Activated CD8-positive, alpha-beta memory T cell treated with anti-CD3 and anti-CD28 coated beads for 1 hour (primary cell): ENCODE measurements at places on chromosomes 5 and 9.

DNA sequence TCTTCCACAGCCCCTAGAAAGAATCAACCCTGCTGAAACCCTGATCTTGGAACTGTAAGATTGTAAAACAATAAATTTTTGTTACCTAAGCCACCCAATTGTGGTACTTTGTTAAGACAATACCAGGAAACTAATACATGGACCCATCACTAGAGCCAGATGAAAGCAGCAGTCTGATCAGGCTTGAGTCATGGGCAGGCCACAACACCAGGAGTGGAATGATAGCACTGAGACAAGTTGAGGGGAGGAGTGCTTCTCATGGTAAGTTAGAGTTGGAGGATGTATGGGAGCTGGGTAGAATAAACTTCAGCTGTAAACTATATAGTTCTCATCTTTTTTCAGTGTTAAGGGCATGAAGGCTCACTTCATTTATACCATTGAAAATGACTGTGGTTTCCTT lies 164.4 kb upstream of the OR13F1 start:
- DNase-seq: no peak

DNA sequence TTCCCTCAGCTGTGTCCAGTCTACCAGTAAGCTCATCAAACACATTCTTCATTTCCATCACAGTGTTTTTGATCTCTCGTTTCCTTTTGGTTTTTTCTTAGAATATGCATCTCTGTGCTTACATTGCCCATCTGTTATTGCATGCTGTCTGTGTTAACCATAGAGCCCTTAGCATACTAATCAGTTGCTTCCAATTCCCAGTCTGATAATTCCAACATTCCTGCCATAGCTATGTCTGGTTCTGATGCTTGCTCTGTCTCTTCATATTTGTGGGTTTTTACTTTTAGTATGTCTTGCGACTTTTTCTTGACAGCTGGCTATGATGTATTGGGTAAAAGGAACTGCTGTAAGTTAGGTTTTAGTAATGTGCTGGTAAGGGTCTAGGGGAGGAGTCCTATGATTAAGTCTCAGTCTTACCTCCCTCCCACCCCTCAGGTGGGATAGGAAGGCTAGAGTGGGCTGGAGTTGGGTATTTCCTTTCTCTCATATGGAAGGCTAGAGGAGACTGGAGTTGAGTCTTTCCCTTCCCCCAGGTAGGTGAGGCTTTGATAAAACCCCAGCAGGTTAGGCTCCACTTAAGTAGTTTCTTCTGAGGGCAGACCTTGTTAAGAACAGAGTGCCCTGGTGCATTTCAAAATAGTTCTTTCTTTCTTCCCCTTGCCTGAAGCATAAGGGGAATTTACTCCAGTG lies 99.1 kb upstream of the RASGRF2 start:
- DNase-seq: no peak

DNA sequence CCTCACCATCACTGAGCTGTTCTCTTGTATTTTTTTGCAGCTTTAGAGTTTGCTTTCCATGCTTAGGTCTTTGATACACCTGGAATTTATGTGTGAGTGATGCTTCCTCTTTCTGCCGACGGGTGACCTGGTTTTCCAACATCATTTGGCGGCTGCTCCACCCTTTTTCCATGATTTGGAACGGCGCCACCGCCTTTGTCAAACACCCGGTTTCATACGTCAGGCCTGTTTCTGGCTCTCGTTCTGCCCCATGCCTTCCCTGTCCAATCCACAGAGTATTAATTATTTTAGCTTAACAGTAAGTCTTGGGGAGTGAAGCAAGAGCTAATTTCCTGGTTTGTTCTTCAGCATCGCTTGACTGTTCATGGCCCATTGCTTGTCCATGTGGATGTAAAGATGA lies 30.2 kb downstream of the CACNA1B start:
- no peak for DNase-seq

DNA sequence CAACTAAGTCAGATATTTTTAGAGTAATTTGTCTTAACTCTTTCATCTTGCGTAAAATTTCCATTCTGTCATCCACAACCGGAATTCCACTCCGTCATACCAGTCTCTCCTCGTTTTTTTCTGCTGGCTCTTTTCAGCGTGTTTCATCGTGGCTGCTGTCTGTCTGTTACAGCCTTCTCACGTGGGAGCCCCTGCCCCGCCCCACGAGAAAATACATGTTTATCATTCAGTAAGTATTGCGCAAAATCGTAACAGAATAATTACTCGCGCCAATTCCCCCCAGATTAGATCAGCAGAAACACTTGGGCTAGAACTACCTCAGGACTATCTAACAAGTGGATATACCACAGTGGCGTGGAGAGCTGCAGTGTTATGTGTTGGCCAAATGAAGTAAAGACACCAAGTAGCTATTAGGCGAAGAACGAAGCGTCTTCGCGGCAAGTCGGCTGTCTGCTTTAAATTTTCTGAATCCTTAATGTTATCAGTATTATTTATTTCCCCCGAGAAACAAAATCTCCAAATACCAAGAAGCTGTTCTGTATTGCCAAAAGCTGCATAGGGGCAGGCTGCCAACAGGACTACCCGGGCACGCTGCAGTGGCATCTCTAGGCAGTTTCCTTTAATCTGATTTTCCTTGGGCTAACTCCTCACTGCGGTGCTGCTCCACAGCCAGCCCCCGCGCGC lies 566 bp upstream of the FOCAD start:
- peak; percentile 17 for DNase-seq

DNA sequence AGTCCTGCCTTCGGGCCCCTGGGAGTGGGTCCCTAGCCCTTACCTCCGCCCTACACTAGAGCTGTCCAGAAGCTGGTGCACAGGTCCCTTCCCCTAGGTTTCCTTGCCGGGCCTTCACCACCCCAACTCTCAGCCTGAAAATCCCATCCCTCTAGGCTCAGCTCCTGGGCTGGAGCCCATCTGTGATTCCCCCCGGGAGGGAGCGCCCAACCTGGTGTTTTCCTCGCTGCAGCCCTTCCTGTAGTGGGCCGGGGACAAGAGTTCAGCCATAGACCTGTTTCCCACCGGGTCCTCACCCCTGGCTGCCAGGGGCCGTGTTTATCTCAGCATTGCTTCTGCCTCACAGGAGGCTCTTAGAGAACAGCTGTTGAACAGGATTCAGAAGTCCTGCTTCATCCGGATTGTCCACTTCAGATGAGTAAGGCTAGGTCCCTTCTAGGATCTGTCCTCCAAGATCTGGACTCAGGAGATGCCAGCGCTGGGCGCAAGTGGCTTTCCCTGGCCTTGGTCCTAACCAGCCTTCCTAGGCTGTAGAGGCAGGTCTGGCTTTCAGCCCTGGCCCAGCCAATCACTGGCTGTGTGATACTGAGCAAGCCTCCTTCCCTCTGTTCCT lies 965 bp downstream of the GLIPR2 start:
- no peak for DNase-seq

DNA sequence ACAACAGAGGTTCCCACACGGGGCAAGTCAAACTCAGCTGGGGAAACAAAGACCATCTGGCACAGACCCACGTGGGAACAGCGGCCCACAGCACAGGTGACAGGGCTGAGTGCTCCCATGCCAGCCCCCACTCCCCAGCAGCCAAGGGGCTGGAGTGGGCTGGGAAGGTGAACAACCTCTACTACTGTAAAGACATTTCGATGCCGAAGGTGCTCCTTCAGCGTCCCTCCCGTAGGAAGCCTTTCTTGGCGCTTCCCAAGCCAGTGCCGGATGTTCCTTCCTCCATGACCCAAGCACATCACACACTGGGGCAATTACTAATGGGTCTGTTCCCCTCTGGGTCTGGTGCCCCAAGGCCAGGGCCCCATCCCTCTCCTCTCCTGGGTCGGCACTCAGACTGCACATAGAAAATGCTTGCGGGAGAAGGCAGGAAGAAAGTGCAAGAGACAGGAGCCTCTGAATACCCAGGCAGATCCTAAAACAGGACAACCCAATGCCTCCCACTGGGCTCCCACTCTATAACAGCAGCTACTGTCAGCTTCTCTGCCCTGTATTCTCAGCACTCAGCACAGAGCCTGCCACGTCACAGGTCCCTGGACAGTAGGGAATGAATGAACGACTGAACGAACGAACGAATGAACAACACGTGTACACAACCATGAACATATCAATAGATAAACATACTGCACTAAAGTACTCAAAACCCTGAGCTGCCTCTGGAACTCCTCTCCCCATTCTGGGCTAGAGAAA lies 77.0 kb upstream of the LRRTM2 start:
- DNase-seq: no peak

GRCh38 chr9:123742009-123742767 lies 187.7 kb downstream of the DENND1A start:
- no peak for DNase-seq

- DNase-seq: no peak
These were observed 217.5 kb downstream of the MAN2A1 start for GRCh38 chr5:109907189-109907588.

- no peak for DNase-seq
These were observed 30.8 kb upstream of the SH3TC2 start for GRCh38 chr5:149093625-149094024.
